ENCODE measurements at places on chromosomes 12 and 14. TPM values are rescaled to one million over a fixed set of nuclear protein-coding genes. Genes with fewer than 3 reads are reported as not detected.

TCL1B gene
- total RNA-seq, result not detected

KRT79 gene
- total RNA-seq, result not detected

KRT74 gene
- total RNA-seq, result not detected

IAPP gene
- total RNA-seq, result not detected

TDRD9 gene
- not detected for total RNA-seq

LRTM2 gene
- total RNA-seq, result 14.6 TPM

APOF gene
- total RNA-seq, result not detected

CRIP1 gene
- 49.3 TPM for total RNA-seq

MVK gene
- total RNA-seq, result 53.6 TPM

TMTC1 gene
- total RNA-seq, result 1.4 TPM

DACT1 gene
- total RNA-seq, result 39.9 TPM

PTGER2 gene
- not detected for total RNA-seq

KRT7 gene
- total RNA-seq, result not detected

Measured in glutamatergic neuron (in vitro differentiated cells).